ENCODE measurements at places on chromosomes 12 and 14.

DNA sequence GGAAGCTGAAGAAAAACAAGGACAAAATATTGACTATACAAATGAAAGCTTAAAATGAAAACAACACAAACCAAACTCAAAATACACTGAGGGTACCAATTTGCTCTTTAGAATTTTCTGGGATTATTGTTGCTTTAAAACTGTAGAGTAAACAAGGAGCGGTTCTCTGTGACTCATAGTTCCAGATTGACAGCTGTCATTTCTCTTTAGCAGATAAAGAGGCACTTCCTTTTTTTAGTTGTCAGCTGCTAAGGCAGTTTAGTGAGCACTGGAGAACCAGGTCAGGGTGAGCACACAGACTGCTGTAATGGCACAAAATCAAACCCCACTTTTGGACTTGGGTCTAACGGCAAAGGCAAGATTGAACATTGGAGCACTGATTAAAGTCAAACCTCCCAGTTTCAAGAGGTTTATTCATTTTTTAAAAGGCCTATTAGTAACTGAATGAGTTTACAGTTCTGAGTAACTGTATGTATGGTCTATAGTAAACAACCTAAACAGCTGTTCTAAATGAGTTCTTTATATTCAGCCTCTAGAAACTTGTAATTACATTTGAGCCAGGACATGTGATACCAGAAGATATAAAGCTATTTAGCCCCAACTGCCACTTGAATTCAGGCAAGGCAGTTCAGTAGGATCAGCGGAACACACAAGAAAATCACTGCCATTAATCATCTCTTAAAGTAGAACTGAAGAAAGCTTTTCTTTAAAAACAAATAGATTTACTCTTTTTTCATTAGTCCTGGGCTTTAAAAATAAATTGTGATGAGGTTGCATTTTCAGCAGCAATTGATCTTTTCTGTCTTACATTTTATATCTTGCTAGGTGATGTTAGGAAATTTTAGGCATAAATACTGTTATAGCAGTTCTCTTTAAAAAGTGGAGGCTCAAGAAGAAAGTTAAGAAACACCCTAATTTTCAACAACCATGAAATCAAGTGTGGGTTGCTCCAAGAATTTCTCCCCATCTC lies 71.7 kb upstream of the PRICKLE1 start:
- DNase-seq, result no peak

DNA sequence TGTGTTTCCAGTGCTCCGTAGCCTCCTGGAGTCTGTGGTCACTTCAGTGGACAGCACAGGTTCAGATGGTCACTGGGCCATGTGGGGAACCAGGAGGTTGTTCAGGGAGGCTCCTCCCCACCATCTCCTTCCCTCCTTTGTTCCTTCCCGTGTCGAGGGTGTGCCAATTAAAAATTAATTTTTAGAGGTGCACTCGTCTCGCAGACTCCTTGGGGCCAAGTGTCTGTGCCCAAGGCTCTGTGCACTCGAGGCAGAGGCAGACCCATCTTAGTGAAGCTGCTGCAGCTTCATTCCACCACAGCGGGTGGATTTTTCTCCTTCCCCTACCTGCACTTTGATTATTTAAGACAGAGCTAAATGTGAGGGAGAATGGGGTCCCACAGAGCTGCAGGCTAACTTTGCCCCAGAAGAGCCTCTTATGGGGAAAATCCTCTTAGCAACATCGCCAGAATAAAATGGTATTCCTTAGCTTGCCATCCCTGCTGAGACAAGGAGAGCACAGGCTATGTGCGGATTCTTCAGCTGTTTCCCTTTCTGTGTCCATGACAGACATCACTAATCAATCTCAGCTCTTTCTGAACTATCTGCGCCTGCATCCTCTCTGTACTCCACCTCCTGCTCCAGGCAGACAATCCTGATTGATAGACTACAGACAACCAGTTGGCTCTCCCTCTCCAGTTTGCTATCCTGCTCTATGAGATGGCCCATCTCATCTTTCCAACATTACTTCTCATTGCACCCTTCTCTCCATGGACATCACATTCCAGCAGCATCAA lies 159.5 kb downstream of the VRK1 start:
- DNase-seq, result no peak

DNA sequence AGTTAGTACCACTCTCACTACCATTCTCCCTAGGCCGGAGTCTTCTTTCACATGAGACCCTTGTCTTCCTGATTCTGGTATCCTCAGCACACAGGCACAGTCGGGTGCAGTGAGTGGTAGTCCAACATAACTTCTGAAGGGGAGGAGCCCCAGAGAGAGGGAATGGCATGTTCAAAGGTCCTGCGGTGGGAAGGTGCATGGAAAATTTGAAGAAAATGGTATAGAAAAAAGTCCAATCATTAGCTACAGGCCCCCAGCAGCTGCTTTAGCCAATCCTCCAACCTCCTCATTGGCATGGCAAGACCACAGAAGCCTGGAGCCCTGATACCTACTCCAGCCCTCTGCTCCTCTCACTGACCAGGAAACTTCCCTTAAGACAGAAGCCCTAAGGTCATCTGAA lies 96.6 kb downstream of the ZFP36L1 start:
- DNase-seq, result no peak

DNA sequence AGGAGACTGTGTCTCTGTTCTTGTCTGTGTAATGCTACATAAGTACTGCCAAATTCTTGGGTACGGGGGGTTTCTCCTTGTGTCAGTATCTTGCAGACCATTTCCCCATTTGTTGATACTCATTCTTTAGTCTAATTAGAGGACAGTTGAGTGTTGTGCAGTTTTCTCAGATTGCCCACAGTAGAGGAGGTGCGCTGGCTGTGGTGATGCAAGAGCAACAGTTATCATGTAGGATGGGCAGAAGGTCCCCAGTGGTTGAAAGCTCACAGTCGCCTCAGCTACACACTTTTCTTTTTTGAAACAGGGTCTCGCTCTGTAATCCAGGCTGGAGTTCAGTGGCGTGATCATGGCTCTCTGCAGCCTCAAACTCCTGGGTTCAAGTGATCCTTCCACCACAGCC lies 37.8 kb upstream of the ATP2A2 start:
- no peak for DNase-seq

GRCh38 chr14:21999402-21999801 lies 325.8 kb upstream of the OR4E1 start:
- DNase-seq, result no peak

Data from central memory CD4-positive, alpha-beta T cell (primary cell).